GOT3 (cell line): ENCODE measurements at places on chromosomes 12 and 14.
A peak's percentile ranks its signal among the peaks of the same experiment; 100 is the strongest.

GRCh38 chr12:74537126-74537706 lies 419 bp upstream of the ATXN7L3B start:
- DNase-seq: no peak

DNA sequence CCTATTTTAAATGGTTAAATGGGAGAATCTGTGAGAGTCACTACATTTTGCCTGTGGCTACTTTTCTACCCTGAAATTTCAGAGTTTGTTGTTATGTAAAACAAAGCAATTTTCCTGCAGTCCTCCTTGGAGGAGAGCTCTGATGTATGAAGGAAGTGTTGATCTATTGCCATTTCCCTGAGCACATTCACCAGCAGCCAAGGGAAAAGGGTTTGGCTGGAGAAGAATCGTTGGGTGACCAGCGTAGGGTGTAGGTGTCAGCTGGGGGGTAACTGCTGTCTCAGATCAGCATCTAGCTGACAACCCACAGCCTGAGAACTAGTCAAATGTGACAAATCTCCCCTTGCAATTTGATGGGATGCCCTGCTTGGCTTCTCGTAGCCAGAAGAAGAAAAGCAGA lies 230.5 kb downstream of the PDZRN4 start:
- DNase-seq: no peak

GRCh38 chr14:101616202-101616601 lies 54.9 kb downstream of the DIO3 start:
- DNase-seq: no peak

- DNase-seq: no peak
These were observed 16.9 kb upstream of the PPP1R1A start for GRCh38 chr12:54605138-54605970.

- DNase-seq: no peak
These were observed 7.0 kb upstream of the KCNK13 start for GRCh38 chr14:90054803-90055202.

GRCh38 chr14:79896009-79896408 lies 315.3 kb downstream of the DIO2 start:
- no peak for DNase-seq

DNA sequence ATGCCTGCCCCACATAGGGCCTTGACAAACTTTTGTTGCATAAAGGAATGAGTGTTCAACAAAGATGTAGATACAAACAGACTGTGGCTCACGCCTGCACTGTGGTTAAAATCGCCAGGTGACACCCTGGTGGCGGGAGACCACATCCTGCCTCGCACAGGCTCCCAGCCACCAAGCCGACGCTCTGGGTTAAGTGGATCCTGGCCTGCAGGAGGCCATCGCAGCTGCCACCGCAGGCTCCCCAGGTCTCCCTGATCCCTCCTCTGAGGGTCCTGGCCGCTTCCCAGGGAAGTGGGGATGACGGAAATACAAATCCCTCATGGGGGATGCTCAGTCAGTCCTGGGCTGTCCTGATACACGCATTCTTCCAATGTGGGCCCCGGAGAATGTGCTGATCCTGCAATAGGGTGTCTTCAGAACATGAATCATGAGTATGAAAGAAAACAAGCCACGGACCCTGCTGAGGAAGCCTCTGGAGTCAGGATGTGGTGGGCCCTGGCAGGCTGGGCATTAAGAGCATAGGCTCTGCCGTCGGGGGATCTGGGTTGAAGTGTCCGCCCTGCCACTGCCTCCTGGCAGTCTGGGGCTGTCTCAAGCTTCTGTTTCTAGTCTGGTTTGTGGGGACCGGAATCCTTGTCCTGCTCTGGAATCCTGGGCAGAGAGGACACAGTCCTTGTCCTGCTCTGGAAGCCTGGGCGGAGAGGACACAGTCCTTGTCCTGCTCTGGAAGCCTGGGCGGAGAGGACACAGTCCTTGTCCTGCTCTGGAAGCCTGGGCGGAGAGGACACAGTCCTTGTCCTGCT lies 53.5 kb upstream of the BEGAIN start:
- DNase-seq: peak; percentile 2

DNA sequence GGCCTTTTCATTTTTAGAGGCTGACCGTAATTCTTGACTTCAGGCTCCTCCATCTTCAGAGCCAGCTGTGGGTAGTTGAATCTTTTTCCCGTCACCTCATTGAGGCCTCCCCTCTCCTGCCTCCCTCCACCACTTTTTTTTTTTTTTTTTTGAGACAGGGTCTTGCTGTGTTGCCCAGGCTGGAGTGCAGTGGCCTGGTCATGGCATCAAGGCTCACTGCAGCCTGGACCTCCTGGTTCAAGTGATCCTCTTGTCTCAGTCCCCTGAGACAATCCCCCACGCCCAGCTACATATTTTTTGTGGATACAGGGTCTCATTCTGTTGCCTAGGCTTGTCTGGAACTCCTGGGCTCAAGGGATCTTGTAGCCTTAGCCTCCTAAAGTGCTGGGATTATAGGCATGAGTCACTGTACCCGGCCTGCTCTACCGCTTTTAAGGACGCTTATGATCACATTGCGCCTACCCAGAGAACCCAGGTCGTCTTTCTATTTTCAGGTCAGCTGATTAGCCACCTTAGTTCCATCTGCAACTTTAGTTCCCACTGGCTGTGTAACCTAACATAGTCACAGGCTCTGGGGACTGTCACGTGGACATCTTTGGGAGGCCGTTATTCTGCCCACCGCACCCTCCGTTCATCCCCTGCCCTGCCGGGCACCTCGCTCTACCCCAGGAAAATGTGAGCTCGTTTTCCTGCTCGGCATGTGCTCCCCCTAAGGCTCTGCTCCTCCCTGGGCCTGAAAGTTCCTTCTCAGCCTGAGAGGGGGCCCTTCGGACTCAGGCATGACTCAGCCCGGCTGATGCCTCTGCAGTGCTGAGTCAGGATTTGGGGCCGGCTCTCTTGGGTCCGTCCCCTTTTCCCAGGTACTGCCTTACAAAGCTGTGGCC lies 13.4 kb downstream of the TNFAIP2 start:
- DNase-seq: no peak

DNA sequence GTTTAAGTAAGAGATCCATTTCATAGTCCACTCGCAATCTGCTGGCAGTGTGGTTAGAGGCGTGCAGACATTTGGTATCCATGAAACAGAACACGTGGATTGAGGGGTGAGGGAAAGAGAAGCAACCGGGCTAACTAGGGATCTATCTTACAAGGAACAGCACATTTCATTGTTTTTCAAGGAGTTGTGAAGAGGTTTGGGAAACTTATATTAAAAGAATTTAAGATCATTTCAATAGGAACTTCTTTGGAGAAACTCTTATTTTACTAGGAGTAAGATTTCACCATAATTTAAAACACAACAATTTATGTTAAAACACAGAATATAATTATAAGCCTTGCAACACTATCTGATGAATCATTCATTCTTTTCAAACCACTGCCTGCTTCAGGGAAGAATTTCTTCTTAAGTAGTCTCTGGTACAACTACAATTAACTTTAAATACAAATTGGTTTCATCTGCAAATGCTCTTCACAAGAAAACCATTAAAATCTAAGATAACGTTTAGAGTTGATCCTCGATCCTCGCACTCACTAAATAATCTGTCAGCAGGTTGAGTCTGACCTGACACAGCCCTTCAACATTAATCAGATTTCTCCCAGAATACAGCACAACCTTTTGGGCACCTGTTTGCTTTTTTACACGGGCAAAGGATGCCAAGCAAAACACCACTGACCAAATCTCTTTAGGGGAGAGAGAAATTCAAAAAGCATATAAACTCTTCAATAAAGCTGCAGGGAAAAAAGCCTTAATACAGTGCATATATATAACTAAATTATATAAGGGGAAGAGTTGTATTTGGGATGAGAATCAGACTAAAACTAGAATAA lies 27.3 kb downstream of the PPTC7 start:
- no peak for DNase-seq

- DNase-seq: no peak
These were observed 41.0 kb downstream of the ZCRB1 start for GRCh38 chr12:42284876-42285275.

- no peak for DNase-seq
These were observed 164.8 kb downstream of the NPAS3 start for GRCh38 chr14:33103489-33103888.

- DNase-seq: no peak
These were observed 77.8 kb upstream of the GRIP1 start for GRCh38 chr12:66756631-66757030.

- no peak for DNase-seq
These were observed 214.6 kb upstream of the PRKD1 start for GRCh38 chr14:30142216-30142615.

- DNase-seq: no peak
These were observed 181.0 kb downstream of the KTN1 start for GRCh38 chr14:55760789-55761566.

DNA sequence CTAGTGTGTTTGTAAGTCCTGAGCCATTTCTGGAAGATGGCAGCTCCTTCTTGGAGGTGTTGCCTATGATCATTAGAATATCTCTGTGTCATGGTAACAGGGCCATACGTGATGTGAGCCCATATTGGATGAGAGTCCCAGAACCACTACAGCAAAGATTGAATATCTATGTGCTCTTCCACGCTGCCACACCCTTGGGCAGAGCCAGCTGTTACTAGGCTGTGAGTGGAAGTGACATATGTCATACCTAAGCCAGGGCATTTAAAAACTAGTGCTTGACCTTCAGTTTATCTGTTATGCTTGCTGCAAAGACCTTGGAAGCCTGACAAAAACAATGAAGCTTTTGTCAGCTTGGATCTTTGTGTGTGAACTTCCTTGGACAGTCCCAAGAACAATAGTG lies 495.1 kb upstream of the CCDC196 start:
- no peak for DNase-seq

DNA sequence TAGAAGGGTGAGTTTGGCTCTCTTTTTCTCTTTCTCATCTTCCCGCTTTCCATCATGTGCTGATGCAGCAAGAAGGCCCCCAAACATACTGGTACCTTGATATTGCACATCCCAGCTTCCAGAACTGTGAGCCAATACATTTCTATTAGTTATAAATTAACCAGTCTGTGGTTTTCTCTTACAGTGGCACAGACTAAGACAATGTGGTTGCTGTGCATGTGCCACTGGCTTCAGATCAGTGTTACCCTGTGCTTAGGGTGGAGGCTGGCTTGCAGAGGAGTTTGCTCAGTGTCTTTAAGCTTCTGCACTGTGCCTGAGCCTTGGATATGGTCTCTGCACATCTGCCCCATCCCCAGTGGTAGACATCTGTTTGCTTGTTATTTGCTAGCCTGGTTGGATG lies 5.5 kb downstream of the IFI27L2 start:
- DNase-seq: no peak

GRCh38 chr14:69658664-69659261 lies 47.4 kb downstream of the SUSD6 start:
- no peak for DNase-seq

- no peak for DNase-seq
These were observed 8.3 kb downstream of the FMNL3 start for GRCh38 chr12:49698619-49699545.

DNA sequence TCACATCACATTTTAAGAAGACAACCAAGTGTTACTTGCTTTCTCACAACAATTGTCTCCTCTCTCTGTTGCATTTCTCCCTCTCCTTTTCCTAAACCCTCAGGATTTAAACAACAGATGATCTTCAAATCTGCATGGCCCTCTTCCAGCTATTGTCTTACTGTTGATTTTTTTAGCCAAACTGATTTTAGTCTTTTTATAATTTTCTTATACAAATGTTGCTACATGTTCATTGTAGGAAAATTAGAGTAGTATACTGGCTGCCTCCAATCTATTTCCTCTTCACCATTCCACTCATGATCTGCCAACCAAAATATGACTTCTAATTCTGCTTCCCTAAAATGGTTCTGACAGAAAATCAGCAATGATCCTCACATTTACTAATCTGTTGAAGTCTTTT lies 1.4 kb upstream of the KERA start:
- no peak for DNase-seq

DNA sequence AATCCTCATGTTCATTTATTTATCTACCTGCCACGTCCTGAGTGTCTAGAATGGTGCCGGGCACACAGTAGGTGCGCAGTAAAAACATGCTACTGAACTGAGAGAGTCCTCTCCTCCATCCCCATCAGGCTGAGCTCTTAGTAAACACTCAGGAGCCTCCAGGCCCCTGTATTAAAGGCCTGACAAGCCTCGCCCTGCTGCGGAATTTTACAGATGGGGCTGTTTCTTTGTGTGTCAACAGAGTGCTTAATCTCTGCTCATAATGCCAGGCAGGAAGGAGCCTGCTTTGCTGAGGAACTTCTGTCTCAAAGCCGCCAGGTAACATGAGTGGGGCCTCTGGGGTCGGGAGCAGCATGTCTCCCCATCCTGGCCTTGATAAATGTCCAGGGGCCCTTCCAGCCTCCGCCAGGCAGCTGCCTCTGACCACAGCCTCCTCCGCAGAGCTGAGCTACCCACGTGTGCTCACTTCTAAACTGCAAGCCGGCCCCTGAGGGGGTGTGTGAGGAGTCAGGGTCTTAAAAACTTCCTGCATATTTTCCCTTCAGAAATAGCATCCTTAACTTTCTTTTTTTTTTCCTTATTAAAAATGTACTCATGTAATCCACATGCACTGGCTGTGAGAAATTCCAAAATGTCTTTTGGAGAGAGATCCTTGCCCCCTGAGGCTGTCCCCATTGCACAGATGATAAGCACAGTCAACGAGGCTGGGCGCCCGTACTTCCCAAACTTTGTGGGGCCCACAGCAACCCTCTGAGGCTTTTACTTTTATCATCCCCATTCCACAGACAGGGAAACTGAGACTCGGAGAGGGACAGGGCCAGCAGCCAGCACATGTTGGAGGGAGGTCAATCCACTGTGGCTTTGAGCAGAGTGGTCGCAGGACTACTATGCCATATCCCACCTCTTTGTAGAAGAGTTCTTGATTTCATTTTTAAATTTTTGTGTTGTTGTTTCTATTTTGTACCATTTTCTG lies 116.0 kb upstream of the NCOR2 start:
- no peak for DNase-seq

DNA sequence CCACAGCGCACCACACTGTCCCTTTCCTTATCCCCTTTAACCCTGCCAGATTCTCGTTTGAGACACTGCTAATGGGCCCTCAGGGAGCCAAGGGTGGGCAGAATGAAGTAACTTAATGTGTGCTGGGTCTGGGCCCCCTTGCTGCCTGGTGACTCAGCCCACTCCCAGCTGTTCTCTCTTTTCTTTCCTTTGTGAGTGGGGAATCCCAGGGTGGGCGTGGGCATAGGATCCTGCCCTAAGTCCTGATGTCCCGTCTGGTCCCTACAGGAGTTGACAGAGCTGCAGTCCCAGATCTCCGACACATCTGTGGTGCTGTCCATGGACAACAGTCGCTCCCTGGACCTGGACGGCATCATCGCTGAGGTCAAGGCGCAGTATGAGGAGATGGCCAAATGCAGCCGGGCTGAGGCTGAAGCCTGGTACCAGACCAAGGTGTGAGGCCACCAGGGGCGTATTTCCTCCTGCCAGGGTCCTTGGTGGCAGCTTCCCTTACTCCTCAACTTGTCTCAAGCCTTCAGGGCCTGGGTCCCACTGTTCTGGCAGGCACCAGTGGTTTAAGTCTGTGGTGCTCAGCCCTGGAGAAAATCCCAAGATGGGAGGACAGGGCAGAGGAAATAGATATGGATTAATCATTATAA lies 8.3 kb downstream of the KRT7 start:
- no peak for DNase-seq

DNA sequence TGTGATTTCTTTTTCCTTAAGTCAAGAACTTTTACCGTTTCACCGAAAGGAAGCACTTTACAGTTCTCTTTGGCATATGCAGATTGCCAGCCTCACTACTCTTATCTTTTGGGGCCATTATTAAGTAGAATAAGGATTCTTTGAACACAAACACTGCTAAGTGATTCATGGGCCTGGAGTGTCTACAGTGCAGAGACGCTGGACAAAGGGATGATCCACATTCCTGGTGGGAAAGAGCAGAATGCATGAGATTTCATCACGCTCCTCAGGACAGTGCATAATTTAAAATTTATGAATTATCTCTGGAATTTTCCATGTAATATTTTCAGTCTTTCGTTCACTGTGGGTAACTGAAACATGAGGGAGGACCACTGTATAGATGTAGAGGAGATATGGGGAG lies 90.2 kb downstream of the TTLL5 start:
- no peak for DNase-seq
